ENCODE measurements at places on chromosomes 13 and 19.

- no peak overlapping the region for H3K27ac ChIP-seq
- H3K4me1 ChIP-seq, result no peaks in the 10 kb centered on the region
- H3K4me3 ChIP-seq, result no peak overlapping the region
These were observed 6.3 kb downstream of the SLC7A9 start for GRCh38 chr19:32863301-32863700.

- peaks cover 20% of the 10 kb centered on the region for H3K36me3 ChIP-seq
- H3K4me3 ChIP-seq, result no peak overlapping the region
- peaks cover 13% of the 10 kb centered on the region for H3K4me1 ChIP-seq
These were observed 4.4 kb downstream of the WDR18 start for GRCh38 chr19:988510-988909.

- no peak overlapping the region for H3K4me3 ChIP-seq
- peak overlapping the region; percentile 100 for H3K27ac ChIP-seq
- no peak for DNase-seq
- H3K4me1 ChIP-seq, result peaks cover 83% of the 10 kb centered on the region
- no peaks in the 10 kb centered on the region for H3K27me3 ChIP-seq
These were observed 48.2 kb downstream of the CAPN12 start for GRCh38 chr19:38695832-38696728.

DNA sequence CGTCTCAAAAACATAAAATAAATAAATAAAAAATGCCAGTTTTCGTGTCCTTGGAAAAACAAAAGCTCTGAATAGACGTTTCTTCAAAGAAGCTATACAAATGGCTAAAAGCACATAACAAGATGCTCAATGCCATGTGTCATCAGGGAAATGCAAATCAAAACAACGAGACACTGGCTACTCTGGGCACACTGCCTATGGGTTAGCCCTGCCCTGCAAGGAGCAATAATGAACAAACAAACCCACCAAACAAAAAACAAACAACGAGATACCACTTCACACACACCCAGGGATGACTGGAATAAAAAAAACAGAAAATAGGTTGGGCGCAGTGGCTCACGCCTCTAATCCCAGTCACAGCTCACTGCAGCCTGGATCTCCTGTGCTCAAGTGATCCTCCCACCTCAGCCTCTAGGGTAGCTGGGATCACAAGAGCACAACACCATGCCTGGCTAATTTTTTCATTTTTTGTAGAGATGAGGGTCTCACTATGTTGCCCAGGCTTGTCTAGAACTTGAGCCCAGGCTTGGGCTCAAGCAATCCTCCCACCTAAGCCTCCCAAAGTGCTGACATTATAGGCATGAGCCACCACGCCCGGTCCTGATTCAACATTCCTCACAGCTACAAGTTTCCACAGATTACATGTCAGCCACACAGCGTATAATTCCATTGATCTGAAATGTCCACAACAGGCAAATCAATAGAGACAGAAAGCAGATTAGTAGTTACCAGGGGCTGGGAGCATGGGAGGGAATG lies 15.5 kb upstream of the ISYNA1 start:
- H3K4me3 ChIP-seq, result no peak overlapping the region
- H3K4me1 ChIP-seq, result peaks cover 10% of the 10 kb centered on the region
- peaks cover 60% of the 10 kb centered on the region for H3K36me3 ChIP-seq
- H3K27me3 ChIP-seq, result no peaks in the 10 kb centered on the region
- DNase-seq, result no peak

GRCh38 chr13:96661612-96662011 lies 332.7 kb downstream of the OXGR1 start:
- H3K27ac ChIP-seq, result no peak overlapping the region
- no peaks in the 10 kb centered on the region for H3K27me3 ChIP-seq
- H3K4me3 ChIP-seq, result no peak overlapping the region
- H3K36me3 ChIP-seq, result no peaks in the 10 kb centered on the region
- no peak for DNase-seq

DNA sequence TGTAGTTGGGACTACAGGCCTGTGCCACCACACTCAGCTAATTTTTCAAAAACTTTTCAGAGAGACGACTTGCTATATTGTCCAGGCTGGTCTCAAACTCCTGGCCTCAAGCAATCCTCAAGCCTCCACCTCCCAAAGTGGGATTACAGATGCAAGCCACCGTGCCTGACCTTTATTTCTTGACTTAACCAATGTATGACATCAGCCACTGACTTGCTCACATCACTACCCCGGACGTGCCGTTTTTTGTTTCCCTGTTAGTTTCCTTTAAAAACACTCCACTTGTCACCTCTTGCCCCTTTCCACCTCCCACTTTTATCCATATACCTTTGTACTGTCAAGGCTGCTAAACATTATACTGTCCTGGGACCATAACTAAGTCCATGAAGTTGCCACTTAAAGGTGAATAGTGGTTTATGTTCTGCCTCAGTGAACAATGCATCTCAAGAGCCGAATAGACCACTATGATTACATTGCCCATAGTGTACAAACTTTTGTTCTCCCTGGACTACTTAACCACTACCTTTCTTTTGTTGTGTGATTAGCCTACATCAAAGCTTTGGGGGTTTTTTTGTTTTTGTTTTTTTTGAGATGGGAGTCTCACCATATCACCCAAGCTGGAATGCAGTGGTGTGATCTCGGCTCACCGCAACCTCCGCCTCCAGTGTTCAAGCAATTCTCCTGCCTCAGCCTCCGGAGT lies 2.3 kb upstream of the EPHX3 start:
- H3K27me3 ChIP-seq, result peaks cover 22% of the 10 kb centered on the region
- H3K4me1 ChIP-seq, result peaks cover 27% of the 10 kb centered on the region
- DNase-seq, result no peak
- peak overlapping the region; percentile 12 for H3K27ac ChIP-seq

DNA sequence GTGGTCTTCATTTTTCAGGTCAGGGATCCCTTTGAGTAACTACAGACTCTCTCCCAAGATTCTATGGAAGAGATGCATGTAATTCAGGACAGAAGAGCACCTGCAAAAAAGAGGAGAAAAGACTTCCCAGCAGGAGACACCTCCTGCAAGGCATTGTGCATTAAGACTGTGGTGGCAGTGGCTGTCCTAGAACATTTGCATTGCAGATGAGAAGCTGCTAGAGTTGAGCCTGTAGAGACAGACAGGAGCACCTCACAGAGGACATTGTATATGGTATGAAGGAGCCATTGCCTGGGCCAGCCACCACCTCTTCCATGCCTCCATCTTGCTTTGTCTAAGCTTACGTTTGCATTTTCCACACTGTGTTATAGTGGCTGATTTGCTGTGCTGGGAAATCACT lies 11.2 kb upstream of the MYO16 start:
- H3K27ac ChIP-seq, result no peak overlapping the region
- no peaks in the 10 kb centered on the region for H3K4me1 ChIP-seq
- H3K36me3 ChIP-seq, result no peaks in the 10 kb centered on the region
- H3K27me3 ChIP-seq, result no peaks in the 10 kb centered on the region
- no peak overlapping the region for H3K4me3 ChIP-seq
- no peak for DNase-seq

DNA sequence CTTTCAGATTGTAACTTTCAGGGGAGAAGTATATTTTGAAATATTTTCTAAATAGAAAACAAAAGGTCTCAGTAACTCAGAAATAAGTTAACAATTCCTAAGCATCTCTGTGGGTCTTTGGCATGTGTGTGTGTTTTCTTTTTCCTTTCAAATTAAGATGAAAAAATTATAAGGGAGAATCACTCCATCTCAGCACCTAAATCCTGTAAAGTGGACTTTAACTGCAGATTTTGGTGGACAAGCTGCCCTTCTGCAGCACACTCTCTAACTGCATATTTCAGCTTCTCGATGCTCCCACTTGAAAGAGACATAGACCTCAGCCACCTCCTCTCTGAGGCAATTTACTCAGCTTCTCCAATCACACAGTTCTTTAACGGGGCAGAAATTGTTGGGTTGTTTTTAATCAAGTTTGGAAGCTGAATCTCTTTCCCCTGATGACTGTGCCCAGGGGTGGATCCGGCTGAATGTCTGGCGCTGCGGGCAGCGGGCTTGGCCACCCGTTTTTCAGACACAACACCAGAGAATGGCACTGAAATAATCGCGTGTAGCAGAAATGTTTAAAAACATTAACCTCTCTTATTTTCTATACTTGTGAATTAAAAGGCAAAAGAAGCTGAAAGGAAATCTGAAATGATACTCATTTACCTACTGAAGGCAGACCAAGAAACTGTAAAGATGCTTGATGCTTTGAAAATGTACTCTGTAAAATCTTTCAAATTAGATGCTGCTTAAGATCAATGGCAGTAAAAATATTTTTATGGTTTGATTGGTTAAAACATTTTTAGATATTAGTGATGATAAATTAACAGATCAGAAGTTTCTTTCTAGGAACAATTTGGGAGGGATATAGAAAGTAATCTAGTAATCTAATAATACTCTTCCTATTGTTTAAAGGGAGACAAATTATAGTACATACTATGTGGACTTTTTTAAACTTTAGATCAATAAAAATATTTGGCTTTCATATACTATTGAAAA lies 12.4 kb downstream of the ZIC2 start:
- H3K27me3 ChIP-seq, result peaks cover 94% of the 10 kb centered on the region
- H3K4me1 ChIP-seq, result no peaks in the 10 kb centered on the region
- no peak overlapping the region for H3K27ac ChIP-seq
- DNase-seq, result no peak

DNA sequence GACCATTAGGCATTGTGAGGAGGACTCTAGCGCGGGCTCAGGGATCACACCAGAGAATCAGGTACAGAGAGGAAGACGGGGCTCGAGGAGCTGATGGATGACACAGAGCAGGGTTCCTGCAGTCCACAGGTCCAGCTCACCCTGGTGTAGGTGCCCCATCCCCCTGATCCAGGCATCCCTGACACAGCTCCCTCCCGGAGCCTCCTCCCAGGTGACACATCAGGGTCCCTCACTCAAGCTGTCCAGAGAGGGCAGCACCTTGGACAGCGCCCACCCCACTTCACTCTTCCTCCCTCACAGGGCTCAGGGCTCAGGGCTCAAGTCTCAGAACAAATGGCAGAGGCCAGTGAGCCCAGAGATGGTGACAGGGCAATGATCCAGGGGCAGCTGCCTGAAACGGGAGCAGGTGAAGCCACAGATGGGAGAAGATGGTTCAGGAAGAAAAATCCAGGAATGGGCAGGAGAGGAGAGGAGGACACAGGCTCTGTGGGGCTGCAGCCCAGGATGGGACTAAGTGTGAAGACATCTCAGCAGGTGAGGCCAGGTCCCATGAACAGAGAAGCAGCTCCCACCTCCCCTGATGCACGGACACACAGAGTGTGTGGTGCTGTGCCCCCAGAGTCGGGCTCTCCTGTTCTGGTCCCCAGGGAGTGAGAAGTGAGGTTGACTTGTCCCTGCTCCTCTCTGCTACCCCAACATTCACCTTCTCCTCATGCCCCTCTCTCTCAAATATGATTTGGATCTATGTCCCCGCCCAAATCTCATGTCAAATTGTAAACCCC lies 2.8 kb upstream of the CEACAM5 start:
- H3K27ac ChIP-seq, result no peak overlapping the region
- no peak for DNase-seq
- H3K27me3 ChIP-seq, result no peaks in the 10 kb centered on the region
- H3K36me3 ChIP-seq, result no peaks in the 10 kb centered on the region

GRCh38 chr19:34120846-34121639 lies 51.3 kb upstream of the LSM14A start:
- DNase-seq, result no peak
- no peaks in the 10 kb centered on the region for H3K4me1 ChIP-seq
- no peak overlapping the region for H3K27ac ChIP-seq
- no peaks in the 10 kb centered on the region for H3K27me3 ChIP-seq
- H3K4me3 ChIP-seq, result no peak overlapping the region

- H3K27ac ChIP-seq, result no peak overlapping the region
- H3K4me3 ChIP-seq, result no peak overlapping the region
- H3K4me1 ChIP-seq, result peaks cover 11% of the 10 kb centered on the region
- peaks cover 8% of the 10 kb centered on the region for H3K36me3 ChIP-seq
- no peak for DNase-seq
These were observed 4.6 kb upstream of the ZNF587B start for GRCh38 chr19:57825511-57825910.

GRCh38 chr13:27466513-27466912 lies 16.1 kb upstream of the MTIF3 start:
- no peak overlapping the region for H3K4me3 ChIP-seq
- no peaks in the 10 kb centered on the region for H3K4me1 ChIP-seq
- no peak overlapping the region for H3K27ac ChIP-seq

- no peaks in the 10 kb centered on the region for H3K36me3 ChIP-seq
- H3K4me1 ChIP-seq, result no peaks in the 10 kb centered on the region
- H3K4me3 ChIP-seq, result no peak overlapping the region
- no peak for DNase-seq
These were observed 10.1 kb upstream of the ZNF85 start for GRCh38 chr19:20912973-20913372.

DNA sequence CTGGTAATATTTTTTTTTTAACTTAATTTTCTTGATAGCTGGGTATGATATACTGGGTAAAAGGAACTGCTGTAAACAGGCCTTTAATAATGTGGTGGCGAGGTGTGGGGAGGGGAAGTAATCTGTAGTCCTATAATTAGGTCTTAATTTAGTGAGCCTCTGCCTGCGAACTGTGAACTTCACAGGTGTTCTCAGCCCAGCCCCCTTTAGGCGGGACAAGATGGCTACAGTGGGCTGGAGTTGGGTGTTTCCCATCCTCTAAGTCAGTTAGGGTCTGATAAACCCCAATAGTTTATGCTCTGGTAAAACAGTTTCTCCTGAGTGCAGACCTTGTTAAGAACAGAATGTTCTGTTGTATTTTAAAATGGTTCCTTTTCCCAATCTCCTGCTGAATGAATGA lies 97.6 kb upstream of the SERP2 start:
- H3K27me3 ChIP-seq, result no peaks in the 10 kb centered on the region
- H3K36me3 ChIP-seq, result no peaks in the 10 kb centered on the region
- no peak overlapping the region for H3K27ac ChIP-seq

DNA sequence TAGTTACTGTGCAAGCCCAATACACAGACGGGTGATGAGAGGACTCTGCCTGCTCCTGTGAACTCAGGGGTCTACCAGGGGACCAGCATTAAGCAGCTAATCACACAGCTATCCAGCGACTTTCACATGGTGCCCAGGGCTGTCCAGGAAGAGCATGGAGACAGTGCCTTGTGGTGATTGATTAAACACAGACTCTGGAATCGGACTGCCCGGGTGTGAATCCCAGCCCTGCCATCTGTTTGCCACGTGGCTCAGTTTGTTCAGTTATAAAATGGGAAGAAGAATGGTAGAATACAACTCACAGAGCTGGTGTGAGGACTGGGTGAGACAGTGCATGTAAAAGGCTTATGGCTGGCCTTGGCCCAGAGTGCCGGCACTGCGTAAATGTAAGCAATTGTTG lies 42.1 kb upstream of the NPAS1 start:
- no peak overlapping the region for H3K4me3 ChIP-seq
- H3K27me3 ChIP-seq, result no peaks in the 10 kb centered on the region
- no peak overlapping the region for H3K27ac ChIP-seq
- peaks cover 4% of the 10 kb centered on the region for H3K36me3 ChIP-seq
- H3K4me1 ChIP-seq, result peaks cover 28% of the 10 kb centered on the region

Data from keratinocyte (primary cell).